Stimulated activated CD4-positive, alpha-beta T cell treated with anti-CD3 and anti-CD28 coated beads, Interleukin-1b, Interleukin-23, amount 100 ng/mL, for 24 hours (primary cell): ENCODE measurements at places on chromosomes 13 and 19.

DNA sequence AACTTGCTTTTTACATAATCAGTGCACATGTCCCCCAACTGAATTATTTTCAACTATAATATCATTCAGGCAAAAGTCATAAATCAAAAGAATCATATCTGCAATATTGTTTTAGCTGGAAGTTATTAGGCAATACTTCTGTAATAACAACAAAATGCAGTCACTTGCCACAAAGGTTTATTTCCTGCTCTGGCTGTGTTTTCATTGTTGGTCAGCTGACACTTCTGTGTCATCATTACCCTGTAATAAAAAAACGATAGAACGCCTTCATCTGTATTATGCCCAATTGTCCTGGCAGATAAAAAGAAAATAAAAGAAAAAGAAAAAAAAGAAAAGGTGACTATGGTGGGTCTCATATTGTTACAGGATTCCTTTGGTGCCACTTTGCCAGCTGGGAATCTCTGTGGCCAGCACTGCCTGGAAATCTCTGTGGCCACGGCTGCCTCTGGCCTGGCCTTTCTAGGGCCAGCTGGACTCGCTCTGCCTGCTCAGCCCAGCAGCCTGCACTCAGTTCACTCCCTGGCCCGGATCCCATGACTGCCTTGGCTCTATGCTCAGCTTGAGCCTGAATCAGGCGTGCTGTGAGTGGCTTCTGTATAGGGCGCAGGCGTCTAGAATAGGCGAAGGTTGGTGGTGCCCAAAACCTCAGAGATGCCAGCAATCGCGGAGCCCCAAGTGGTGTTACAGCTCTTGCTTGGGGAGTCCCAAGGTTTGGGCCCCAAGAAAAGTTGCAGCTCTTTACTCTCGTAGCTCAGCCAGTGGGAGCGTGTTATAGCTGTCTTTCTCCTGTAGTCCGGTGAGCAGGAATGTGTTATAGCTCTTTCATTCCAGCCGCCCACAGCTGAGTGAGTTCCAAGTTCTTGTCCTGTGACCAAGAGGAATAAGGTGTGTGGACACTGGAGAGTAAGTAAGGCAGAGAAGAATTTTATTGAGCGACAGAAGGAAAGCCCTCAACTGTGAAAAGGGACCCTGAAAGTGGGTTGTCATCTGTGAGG lies 1227.1 kb downstream of the SLITRK1 start:
- DNase-seq = no peak

DNA sequence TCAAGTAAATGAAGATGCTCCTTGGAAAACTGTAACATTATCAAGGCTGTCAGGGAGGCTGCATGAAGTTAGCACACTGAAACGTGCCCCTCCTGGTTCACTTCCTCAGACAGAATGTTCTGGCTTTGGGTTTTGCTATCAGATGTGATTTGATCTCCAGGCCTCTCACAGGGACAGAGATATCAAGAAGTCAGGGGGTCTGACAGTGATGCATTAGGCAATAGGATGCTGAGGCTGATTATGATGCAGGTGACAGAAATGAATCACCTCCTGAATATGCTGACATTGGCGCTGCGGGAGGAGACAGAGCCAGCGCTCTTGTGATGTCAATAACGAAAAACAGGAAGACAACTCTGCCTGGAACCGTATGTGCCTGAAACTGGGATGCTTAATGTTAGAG lies 278.5 kb downstream of the DCT start:
- no peak for DNase-seq

DNA sequence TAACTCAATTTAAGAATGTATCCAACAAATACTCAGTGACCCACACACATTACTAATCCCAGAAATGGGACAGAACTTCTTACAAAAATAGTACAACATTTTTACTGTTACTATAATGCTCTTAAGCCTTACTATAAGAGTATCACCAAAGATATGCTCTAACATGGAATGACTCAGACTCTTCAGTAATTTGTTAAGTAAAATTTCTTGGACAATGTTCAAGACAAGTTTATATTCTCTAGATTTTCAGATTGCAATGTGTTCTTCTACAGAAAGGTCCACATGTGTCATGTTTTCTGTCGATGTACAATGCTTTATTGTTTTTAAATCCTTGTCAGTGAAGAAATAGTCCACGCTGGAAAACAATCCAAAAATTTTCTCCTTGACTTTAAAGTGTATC lies 66.3 kb upstream of the RFXAP start:
- DNase-seq = no peak

DNA sequence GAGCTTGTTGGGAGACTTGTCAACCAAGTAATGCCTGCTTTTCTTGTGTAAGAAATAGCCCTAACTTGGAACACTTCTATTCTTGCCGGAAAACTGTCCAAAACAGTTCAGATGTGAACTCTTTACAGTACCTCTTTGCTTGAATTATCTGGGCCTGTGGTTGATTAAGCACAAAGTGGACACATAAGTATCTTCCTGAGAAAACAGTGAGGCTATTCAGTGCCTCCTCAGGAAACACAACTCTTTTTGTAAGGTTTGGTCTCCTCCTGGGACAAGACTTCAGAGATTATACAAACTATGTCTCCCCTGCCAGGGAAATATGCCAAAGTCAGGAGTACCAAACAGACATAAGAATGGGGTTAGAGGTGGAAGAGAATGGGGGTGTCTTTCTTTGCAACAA lies 127.7 kb downstream of the LACC1 start:
- no peak for DNase-seq

DNA sequence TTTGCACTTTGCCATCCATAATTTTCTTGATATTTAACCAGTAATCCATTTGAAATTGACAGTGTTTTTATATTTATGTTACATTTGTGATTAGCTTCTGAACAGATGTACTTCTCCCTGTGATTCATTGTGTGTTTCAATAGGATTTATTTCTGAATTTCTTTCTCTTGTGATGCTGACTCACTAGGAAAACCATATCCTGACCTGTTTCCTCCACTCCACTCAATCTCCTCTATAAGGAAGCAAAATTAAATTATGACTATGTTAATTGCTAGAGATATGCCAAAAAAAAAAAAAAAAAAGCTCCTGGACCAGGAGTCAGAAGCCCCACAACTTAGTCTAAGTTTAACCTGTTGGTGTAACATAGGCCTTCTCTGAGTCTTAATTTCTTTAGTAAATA lies 614.6 kb upstream of the SPRY2 start:
- DNase-seq = no peak

GRCh38 chr13:67515895-67516294 lies 285.8 kb upstream of the PCDH9 start:
- no peak for DNase-seq

GRCh38 chr19:10517760-10518443 lies 655 bp upstream of the S1PR5 start:
- no peak for DNase-seq

DNA sequence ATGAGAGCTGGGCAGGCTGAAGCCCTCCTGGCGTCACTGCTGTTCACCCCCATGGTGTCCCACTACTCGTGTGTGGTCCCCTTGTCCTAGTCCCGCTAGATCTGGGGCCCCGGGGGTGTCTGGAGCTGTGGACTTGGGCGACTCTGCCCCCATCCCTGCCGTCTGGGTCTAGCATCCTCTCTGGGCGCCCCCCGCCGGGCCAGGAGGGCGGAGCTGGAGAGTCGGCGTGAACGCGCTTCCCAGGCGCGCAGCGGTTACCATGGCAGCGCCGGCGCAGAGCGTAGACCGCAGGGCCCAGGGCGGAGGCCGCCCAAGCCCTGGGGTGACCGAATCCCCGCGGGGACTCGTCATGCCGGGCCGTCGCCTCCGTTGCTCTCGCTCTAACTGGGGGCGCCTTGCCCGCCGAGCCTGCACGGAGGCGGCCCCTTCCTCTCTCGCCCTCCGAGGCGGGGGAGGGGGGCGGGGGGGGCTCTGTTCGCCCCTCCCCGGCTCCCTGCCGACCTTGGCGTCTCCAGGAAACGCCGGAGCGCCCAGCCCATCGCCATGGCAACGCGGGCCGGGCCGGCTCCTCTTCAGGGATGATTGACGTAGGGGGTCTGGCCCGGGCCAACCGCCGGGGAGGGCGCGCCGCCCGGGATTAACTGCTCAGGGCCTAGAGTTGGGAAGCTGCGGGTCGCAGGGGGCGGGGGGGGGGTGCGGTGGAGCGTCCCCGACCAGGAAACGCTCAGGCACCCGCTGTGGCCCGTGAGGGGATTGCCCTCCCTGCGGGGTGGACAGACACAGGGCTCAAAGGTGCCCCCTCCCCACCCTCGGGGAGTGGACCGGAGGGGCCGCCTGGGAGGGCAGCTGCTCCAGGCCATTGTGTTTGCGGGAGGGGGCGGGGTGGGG lies 8.9 kb downstream of the ISYNA1 start:
- DNase-seq = no peak

GRCh38 chr19:29089315-29089870 lies 123.6 kb downstream of the UQCRFS1 start:
- no peak for DNase-seq

DNA sequence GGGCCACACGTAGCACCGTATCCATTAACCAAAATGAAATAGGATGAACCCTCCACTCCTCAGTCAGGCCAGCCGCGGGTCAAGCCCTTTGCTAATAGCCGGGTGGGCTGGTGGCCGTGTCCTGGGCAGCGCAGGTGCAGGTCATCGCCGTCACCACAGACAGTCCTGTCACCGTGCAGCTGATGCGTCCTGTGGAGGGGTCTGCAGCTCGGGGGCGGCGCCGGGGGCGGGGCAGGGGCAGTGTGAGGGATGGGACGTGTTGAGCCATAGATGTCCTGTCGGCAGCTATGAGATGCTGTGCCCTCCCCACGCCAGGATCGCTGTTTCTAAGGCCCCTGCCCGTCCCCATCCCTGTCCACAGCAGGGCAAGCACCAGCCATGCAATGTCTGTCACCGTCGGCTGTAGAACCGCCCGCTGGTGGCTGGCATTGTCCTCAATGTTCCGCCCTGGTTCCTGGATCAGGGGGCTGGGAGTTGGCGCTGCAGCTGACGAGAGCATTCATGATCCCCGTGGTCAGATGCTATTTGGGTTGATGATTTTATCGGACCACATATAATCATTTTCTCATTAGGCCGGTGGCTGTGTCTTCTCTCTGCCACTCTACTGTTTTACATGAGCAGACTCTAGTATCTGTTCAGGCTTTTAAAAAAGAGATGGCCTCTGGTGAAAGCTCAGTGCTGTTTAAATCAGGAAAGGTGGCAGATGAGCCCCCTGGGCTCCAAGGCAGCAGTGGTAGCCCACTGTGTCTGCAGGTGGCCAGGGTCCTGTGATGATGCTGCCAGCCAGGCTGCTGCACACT lies 126.1 kb downstream of the KDM4B start:
- DNase-seq = no peak

DNA sequence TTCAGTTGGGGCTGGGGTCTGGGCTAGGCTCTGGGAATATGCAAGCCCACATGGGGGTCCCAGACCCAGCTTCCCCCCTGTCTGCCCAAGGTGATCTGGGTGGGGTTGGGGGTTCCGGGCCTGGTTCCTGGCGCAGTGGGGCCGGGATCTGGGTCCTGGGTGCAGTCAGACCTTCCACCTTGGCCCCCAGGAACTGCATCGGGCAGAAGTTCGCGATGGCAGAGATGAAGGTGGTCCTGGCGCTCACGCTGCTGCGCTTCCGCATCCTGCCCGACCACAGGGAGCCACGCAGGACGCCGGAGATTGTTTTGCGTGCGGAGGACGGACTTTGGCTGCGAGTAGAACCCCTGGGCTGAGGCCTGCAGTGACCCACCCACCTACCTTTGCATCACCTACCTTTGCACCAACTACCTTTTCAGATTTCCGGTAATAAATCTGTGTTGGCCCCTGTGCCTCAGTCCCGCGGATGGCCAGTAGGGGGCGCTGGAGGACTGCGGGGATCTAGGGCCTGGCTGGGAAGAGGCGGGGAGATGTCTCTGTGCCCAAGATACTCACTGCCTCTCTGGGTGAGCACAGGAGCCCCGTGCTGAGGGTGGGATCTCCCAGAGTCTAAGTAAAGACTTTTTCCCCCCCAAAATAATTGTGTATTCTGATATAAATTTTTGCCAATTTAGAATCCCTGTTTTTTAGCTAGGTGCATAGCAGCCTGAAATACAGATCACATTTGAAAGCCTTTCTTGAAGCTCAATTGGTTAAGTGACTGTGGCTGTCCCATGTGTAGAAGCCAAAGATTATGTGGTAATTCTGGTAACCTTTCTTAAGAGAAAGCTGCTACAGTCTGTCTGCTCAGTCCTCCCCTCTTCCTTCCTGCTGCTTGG lies 11.5 kb upstream of the CYP4F3 start:
- DNase-seq = peak; percentile 96

DNA sequence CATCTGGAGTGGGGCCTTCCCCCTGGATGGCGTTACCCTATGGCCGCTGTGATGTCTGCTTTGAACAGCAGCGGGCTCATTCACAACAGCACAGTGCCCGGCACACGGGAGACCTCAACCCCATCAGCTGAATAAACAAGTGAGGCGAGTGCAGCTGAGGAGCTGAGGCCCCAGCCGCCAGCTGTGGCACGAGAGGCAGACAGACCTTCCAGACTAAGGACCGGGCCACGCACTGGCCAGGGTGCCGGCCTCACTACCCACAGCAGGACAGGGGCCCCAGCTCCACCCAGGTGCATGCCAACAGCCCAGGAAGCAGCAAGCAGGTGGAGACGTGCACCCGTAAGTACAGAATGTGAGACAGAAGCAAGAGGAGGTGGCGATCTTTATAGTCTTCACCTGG lies 39.6 kb downstream of the STK24 start:
- DNase-seq = no peak

GRCh38 chr19:3338541-3339181 lies 27.7 kb upstream of the NFIC start:
- no peak for DNase-seq

- no peak for DNase-seq
These were observed 338.6 kb downstream of the FGF9 start for GRCh38 chr13:22009500-22009899.
